Activated naive CD4-positive, alpha-beta T cell treated with anti-CD3 and anti-CD28 coated beads, Interleukin-2, amount 50 U/mL, for 72 hours (primary cell): ENCODE measurements at places on chromosomes 16 and 17. TPM values are rescaled to one million over a fixed set of nuclear protein-coding genes. Genes with fewer than 3 reads are reported as not detected.

- DNase-seq: peak; percentile 78
These were observed at the start of gene PRR29 for GRCh38 chr17:63998050-63998720. Gene PRR29, plus strand, starts transcription at chr17:63998351. Its CDS starts 14 bp downstream, at chr17:63998365.

DNA sequence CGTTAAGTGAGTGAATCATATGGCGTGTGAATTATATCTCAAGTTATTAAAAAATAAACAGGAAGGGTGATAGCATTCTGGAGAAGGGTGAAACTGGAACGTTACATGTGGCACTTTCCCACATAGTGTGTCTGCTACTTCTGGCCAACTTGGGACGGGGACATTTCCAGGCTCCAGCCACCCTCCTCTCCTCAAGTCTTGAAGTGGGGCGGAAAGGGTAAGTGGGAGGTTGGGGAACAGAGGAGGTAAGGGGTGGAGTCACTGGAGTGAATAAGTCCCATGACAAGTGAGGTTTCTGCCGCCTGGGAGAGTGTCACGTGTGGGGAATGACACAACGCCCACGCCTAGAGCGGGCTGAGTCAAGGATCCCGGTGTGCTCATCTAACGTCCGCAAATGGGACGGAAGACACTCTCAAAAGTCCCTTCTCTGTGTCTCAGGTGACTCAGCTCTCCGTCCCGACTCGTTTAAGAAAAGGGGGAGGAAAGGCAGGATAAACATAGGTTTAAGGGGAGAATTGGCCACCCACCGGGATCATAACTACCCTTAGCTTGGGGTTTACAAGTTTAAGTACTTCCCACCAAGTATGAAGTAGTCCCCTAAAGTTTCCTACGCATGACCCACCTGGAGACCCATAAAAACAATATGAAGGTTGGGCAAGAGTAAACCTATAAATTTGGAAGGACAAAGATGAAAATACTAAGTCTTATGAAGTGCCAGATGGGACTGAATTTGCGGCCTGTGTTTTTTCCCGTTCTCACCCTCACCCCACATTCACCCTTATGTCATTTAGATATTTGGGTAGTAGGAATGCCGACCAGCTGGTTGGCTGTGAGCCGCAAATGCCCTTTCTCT, 1.2 kb upstream of the SPAG9 start:
- DNase-seq: peak; percentile 75

- no peak for DNase-seq
These were observed 19.5 kb downstream of the PCTP start for GRCh38 chr17:55770196-55770870.

- no peak for DNase-seq
These were observed 85.2 kb upstream of the HSBP1 start for GRCh38 chr16:83722456-83723183.

GRCh38 chr17:74816905-74817620, 40.9 kb upstream of the NAT9 start:
- DNase-seq: no peak

The WFIKKN1 gene
- 0.33 TPM for total RNA-seq

- no peak for DNase-seq
These were observed 11.3 kb downstream of the PLCD3 start for GRCh38 chr17:45121055-45121454.

- DNase-seq: no peak
These were observed 78.9 kb downstream of the MPRIP start for GRCh38 chr17:17121162-17121561.

- no peak for DNase-seq
These were observed 6.3 kb downstream of the CSF3 start for GRCh38 chr17:40021451-40021971.

GRCh38 chr16:16062023-16062937, 112.9 kb downstream of the ABCC1 start:
- DNase-seq: no peak

DNA sequence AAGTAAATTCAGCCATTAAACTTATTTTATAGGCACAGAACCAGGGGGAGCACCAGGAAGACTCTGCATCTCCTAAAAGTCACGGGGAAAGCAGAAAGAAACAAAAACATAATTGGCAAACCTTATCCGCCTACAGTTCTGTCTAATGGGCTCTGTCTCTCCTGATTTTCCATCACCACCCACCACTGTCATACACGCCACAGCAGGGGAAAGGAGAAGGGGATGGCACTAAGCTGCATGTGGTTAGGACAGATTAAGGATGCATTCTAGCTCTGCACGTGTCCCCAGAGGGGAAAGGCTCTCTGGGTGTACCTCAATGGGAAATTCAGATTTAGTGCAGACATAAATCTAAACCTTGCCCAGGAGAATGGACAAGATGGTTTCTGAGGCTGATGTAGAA, 359.8 kb downstream of the TMEM114 start:
- no peak for DNase-seq

DNA sequence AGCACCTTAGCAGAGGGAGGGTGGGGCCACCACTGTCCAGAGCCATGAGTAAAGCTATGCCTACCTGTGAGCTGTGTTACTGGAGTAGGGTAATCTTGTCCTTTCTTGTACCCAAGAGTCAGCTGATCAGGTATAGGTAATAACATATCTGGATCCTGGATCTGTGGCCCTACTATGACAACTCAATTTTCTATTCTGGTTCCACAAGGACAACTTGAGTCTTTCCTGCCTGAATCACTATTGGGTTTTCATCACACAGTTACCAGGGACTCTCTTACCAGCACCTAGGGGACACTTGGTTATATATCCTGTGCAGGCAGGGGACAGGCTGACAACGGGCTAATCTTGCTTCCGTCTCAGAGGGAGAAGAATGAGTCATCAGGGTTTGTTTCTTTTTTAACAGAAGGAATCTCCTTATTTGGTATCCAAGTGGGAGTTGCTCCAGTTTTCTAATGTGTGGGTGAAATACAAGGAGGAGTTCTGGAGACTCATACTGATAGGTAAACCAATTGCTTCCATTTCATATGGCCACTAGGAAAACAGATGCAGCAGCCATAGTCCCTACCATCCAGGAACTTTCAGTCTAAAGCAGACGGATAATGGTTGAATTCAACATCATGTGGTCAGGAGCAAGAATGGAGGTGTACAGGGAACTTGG, 6.8 kb downstream of the ZNF267 start:
- DNase-seq: peak; percentile 71

DNA sequence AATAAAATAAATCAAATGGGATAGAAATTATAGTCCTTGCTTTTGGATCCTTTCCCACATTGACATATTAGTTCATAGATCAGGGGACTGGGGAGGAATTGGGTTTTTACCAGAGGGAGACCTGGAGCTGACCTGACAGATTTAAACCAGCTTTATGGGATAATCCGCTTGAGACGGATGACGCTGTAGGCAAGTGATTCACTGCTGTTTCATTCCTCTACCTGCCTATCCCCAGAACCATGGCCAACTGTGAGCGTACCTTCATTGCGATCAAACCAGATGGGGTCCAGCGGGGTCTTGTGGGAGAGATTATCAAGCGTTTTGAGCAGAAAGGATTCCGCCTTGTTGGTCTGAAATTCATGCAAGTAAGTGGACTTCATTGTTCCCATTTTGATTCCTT, 2.1 kb downstream of the NME1 start:
- no peak for DNase-seq

GRCh38 chr16:87086156-87086555, 231.0 kb downstream of the C16orf95 start:
- DNase-seq: no peak

DNA sequence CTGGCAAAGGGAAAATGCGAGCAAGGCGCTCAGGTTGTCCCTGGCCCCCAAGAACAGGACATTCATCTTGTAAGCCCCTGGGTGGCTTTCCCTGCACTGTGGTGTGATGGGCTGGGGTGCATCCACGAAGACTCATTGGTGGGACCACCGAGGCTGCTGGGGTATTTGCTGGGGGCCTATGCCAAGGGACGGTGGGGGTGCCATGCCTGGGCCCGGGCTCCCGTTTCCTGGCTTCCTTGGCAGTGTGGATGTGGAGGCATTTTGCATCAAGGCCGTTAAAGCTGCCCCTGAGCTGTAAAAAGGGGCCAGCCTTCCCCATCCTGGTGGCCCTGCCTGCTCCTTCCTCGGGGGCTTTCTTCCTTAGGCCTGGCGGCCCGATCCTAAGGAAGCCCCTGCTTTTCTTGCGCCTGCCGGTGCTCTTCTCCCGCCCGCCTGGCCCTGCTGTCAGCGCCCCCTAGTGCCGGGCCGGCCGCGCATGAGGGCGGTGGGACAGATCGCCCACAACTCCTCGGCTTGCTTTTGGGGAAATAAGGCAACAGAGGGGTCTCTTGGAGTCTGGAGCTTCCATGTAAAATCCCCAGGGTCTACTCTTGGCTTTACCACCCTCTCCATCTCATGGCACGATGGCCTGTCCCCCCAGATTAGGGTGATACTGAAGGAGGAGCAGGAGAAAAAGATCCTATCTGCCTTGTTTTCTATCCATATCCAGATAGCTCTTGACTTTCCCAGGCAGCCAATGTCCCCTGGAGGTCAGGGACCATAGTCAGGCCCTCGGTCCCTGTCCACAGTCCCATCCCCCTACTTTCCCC, 9.8 kb upstream of the TBX2 start:
- peak; percentile 80 for DNase-seq

GRCh38 chr17:48179071-48179945, 71.7 kb downstream of the SNX11 start:
- no peak for DNase-seq

The KRTAP3-1 gene
- total RNA-seq: not detected

GRCh38 chr16:80594756-80595155, 54.0 kb downstream of the DYNLRB2 start:
- no peak for DNase-seq

DNA sequence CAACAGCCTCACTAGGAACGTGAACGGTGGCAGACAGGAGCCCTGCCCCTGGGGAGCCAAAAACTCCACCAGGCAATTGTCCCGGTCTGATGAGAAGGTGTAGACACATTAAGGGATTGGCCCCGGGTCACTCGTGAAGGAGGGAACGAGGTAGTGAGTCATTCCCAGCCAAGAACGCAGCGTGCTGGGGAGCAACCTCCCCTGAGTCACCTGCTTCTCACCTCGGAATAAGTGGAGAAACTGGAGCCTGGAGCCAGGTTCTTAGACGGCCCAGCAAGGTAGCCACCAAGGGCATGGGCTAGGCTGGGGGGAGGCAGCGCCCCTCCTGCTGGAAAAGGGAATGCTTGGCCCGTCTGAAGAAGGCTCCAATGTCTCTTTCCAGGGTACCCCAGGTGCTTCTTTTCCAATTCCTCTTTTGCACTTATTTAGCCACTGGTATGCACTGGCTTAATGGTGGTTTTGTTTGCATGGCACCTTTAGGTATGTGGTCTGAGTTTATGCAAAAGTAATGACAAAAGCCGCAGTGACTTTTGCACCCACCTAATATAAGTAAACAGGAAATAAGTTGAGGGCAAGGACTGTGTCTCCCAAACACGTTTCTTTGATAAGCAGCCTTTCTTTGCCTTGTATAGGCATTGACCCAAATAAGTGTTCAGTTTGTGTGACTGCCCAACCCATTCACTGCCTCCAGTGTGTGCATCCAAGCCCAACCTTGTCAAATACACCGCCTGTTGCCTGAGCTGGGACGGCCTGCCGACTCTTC, 1.8 kb upstream of the HELZ start:
- DNase-seq: no peak

The CYB561 gene
- total RNA-seq: 2.7 TPM

GRCh38 chr17:50360486-50361115, 12.4 kb downstream of the MRPL27 start:
- no peak for DNase-seq

The KRTAP1-5 gene
- total RNA-seq: not detected

DNA sequence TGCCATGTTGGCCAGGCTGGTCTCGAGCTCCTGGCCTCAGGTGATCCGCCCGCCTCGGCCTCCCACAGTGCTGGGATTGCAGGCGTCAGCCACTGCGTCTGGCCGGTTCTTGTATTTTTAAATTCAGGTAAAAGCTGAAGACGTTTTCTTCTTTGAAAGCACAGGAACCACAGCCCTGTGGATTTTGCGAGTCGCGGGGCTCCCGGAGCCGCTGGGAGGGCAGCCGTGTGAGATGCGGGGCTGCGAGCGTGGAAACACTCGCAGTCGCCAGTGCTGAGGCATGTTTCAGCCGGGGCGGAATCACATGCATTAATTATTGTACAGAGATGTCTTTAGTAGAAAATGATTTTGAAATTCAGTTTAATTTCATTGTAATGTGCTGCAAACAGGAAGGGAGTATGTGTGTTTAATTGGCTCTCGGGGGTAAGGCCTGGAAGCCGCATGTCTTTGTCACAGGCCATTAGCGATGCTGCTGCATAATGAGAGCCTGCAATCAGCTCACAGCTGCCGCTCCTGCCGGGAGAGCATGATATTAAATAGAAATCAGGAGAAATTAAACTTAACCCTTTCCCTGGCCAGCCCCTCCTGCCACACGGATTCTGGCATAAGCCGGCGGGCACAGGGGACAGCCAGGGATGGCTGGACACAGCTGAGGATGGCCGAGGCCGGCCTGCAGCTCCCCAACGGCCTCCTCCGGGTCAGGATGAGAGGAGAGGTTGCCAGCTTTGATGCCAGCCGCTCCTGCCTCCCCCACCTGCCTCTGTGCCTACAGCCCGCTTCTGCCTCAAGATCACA, 35.4 kb upstream of the CDH15 start:
- DNase-seq: no peak

DNA sequence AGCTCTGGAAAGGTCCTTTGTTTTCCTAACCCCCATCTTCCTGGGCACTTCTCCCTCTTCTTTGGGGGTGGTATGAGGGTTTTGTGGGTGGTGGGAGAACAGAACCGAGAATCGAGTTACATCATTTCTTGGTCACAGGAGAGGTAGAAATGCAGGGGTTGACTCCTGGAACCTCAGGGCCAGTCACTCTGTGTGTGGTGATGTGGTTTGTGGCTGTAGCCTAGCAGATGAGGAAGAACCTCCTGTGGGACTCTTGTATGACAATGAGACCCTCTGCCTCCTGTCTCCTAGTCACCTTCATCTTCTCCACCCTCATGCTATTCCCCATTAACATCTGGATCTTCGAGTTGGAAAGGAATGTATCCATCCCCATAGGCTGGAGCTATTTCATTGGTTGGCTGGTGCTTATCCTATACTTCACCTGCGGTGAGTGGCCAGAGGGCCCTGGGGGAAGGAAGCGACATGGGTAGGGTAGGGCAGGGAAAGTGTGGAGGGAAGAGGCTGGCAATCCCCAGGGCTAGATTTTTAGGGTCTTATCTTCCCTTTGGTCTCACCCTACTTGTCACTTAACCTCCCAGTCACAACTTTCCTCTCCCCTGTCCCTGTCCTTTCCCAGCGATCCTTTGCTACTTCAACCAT, 5.5 kb downstream of the ODF4 start:
- DNase-seq: no peak

GRCh38 chr17:49521088-49521450, 26.0 kb downstream of the NGFR start:
- no peak for DNase-seq

DNA sequence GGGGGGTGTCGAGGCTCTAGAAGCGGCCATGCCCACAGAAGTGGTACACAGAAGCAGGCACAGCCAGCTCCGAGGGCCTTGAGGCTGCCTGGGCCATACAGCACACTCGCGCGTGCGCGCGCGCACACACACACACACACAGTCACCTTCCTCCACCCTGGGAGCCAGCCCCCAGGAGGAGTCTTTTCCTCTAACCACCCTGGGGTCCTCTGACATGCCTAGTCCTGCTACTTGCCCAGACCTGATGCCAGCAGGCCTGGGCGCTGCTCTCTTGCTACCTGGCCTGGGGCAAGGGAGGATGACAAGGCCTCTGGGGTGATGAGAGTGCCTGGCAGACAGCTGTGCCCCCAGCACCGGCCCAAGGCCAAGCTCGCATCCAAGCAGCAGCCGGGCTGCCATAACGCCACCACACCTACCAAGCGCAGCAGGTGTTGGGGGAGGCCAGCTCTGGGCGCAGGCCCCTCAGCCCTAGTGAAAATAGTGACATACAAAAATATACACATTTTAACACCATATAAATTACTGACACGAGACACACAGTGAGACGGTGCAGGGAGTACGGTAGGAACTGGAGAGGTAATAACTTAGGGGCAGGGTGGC, 41.1 kb downstream of the TSC2 start:
- no peak for DNase-seq

The ARHGAP44 gene
- total RNA-seq: not detected

- no peak for DNase-seq
These were observed 145.8 kb downstream of the SPACA3 start for GRCh38 chr17:33137426-33137825.
